ENCODE measurements at places on chromosomes 1 and 21.

- DNase-seq: no peak
These were observed 399.7 kb downstream of the NEGR1 start for GRCh38 chr1:71882637-71883036.

GRCh38 chr21:37642493-37642892 is 273.8 kb downstream of the KCNJ6 start:
- no peak for DNase-seq

DNA sequence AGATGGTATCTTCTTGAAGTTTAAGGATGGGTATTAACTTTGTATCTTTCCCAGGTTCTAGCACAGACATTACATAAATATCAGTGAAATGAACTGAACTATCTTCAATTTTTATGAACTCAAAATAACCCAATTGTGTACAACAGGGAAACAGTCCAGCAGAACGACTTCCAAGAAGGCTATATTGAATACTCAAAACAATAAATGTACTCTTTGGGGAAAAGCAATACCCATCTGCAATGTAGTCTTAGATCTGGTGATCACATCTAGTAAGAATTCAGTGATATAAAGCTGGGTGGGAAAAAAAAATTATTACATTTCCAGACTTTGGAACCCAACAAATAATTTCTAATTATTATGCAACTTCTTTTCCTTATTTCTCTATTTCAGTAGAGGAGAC is 33.1 kb upstream of the GORAB start:
- DNase-seq: no peak

DNA sequence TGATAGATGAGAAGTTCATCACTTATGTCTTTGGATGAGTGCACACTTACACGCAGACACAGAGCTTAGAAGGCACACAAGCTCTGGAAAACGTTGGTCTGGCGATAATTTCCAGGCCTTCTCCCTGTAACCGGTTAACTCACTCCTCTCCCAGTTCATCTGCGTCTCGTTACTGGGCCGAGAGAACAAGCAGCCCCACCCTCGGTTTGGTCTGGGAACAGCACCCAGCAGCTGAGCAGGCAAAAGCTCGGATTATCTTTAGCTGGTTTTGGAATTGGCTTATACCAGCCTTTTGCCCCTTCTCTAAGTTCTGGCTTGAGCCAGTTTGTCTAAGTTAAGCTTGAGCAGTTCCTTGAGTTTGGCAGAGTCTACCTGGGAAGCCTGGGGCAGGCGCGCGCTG is 27.3 kb upstream of the COL6A1 start:
- DNase-seq: no peak

DNA sequence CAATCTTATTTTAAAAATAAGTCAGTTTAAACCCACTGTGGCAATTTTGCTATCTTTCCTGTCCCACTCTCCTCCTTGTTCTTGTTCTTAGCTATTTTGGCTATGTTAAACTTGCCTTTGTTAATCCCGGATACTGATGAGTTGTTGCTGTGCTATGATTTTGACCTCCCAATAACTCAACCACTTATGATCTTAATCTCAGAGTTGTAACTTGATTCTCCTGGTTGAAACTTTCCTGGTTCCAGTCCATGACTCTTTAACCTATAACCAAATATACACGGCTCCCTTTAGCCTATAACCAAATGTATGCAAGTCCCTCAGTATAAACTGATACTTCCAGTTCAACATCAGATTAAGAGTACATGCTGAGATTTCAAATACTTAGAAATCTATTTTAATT is 15.6 kb upstream of the ACADM start:
- no peak for DNase-seq

DNA sequence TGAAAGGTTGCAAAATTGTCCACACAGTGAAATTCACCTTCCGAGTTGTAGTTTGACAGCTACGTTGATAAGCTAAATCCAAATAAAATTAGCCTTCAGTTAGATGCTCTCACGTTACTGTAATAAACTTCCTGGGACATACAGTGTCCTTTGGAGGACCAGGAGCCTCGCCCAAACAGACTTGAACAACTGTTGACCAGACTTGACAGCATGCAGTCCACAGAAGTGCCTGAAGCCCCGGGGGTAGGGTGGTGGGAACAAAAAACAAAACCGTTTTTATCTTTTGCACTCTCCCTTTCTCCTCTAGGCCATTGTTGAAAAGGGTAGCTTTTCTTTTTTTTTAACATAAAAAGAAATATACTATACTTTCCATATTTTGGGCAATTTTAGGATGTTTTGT is 172.8 kb upstream of the SAMSN1 start:
- DNase-seq: no peak

DNA sequence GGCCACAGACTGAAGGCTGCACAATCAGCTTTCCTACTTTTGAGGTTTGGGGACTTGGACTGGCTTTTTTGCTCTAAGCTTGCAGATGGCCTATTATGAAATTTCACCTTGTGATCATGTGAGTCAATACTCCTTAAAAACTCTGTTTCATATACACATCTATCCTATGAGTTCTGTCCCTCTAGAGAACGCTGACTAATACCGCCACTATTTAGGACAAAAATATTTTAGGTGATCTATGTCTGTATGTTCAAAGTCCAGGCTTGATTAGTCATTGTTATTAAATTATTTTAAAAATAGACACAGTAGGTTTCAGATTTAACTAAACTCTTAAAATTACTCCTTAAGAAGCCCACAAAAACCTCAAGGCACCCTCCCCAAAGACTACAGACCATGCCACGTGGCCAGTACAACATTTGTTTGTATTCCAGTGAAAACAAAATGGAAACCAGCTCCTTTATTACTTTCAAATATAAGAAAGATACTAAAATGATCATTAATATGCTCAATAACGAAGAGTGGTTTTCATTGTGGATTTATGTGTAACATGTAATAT is 63.1 kb downstream of the TMPRSS15 start:
- DNase-seq: no peak

DNA sequence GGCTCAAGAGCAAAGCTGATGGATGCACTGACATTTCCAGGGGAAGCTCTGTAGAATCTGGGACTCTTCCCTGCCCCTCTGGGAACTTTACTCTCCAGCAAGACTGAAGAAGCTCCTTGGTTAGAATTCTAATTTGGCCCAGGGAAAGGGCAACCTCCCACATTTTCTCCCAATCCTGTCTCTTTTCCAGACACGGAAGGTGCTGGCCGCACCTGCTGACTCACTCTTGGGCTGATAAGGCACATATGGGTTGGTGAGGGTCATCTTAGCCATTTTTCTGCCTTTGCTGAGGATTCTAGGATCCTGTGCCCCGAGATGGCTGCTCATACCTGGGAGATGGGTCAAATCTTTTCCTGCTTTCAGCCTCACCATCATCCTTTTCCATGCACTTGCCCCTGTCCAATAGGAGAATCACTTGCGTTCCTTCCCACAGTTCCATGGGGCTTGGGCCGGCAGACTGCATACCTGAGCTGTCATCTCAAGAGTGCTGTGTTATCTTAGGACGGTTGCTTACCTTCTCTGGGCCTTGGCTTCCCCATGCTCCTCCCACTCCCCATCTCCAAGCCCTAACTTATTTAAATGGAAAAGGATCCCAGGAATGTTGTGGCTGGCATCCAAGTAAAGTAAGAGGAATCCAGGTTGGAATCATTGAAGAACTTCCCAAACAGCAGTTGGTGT is 1.3 kb downstream of the TINAGL1 start:
- DNase-seq: no peak

DNA sequence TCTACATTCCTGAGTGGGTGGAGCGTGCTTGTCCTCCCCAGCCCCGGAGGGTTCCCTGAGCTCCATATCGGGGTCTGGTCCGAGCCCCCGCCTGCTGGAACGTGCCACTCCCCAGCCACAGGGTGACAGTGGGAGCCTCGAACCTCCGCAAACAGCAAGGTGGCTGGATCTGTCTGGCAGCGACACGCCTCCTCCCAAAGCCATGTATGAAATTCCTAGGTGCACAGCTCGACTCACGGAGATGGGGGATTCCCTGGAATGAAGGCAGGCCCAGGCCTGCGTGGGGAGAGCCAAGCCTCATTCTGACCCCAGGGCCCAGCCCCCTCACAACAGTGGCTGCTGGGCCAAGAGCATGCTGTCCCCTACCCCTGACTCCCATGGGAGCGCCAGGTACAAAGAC is 32.9 kb downstream of the TP73 start:
- no peak for DNase-seq

DNA sequence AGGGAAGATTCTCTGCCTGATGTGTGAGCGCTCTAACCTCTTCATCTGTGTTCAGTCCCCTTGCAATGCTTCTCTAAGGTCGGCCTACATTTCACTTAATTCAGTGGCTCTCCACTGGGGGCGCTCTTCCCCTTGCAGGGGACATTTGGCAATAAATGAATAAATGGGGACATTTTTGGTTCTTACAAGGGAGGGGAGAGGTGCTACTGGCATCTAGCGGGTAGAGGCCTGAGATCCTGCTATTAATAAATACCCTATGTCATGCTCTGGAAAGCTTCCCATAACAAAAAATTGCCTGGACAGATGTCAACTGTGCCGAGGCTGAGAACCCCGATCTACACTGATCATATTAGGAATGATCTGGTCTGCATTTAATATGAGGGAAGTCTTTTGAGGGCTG is 25.9 kb upstream of the DNAJC11 start:
- DNase-seq: peak; percentile 57

GRCh38 chr1:20634594-20635084 is 1.4 kb downstream of the PINK1 start:
- no peak for DNase-seq

DNA sequence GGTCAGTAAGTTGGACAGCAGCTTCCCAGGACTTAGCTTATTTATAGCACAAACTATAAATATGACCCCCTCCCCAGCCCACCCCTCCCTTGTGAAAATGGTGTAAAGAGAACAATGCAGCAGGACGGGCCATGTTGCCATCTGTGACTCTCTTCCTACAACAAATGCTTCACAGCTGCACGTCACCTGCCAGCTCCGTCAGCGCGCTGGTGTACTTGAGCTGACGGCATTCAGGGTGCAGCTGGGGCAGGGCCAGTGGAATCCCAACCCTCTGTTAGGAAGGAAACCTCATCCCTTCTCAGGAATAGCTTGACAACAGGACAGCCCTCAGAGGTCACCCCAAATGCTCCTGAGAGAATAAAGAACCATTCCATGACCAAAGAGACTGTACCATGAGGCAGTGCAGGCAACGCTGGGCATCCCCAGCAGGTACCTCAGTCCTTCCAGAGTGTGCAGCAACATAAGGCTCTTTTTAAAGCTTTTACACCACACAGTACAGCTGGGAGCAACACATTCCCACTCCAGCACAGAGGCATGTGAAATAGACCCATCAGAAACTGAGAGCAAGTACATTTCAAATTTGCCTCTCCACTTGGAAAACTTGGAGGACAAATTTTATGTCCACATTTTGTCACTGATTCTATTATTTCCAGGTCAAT is 85.0 kb downstream of the ATP1A1 start:
- no peak for DNase-seq

DNA sequence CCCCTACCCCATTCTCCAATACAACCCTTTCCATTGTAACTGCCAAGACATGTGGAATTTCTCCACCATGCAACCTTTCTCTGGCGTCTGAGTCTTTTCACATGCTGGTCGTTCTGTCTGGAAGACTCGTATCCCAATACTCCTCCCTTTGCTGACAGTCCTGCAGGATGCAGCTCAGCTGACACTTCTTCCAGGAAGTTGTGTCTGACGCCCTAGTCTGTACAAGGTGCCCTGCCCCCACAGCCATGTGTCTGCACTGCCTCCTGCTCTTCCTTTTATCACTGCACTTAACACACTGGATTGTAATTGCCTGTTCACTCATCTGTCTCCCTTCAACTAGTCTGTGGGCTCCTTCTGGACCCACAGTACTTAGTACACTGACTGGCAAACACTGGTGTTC is 188.0 kb downstream of the LMX1A start:
- DNase-seq: no peak

DNA sequence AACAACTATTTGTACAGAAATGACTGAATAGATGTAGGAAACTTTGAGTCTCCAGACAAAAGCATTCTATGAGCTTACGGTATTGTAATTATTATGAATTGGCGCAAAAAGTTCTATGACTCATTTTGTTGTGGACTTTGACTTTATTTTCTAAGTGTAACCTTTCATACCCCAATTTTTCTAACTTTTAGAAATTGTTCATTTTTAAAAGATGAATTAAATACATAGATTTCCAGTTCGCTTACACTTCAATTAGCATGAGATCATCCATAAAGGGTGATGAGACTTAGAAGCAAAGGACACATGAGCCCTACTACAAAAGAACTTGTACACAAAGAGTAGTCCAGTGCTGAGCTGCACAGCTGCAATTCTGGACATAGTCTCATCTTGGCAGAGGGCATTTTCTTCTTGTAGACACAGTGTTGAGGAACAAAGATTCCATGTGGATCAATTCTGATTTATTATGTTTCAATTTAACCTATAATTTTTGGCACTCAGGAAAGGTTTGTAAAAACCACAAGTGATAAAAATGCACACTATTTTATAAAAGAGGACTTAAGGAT is 431.1 kb downstream of the LRRIQ3 start:
- DNase-seq: no peak

GRCh38 chr1:59695252-59695651 is 119.5 kb upstream of the HOOK1 start:
- no peak for DNase-seq

- DNase-seq: no peak
These were observed 355.1 kb downstream of the GPATCH2 start for GRCh38 chr1:217275655-217276398.

- DNase-seq: no peak
These were observed 240.5 kb upstream of the SNX7 start for GRCh38 chr1:98421085-98421435.

DNA sequence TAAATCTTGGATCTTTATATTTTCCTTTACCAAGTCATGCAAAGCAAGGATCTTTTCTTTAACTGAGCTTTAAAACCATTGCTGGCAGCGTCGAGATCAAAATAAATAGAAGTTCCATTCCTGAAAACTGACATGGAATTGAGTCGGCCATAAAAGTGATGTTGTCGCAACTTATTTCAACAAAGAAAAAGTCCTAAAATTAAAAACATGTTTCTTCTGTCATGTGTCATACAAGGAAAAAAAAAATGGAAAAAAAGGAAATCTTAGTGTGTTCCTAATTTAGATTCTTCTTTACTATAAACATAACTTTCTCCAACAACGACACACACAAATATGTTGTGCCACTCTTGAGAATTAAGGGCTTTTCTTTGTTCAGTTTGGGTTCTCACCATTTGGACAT is 34.9 kb downstream of the GREM2 start:
- DNase-seq: no peak

DNA sequence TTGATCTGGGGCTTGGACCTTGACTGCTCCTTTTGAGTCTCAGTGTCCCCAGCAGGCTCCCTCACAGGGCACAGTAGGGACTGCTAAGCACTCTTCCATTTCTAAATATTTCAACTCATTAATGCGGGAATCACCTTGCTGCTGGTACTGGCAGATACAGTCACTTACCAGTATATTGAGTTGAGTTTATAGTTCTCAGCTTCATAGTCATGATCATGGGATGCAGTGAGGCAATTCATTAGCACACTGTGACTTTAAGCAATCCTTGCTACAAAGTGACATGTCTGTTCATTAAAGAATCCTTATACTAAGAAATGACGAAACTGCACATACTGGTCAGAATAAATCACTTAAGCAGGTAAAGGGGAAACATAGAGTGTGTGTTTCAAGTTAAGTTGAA is 240.8 kb downstream of the SPATA17 start:
- DNase-seq: no peak

All from CD4-positive, alpha-beta T cell treated with Interleukin-15 for 1 hour (primary cell).